ENCODE measurements at places on chromosomes 5 and 9.

DNA sequence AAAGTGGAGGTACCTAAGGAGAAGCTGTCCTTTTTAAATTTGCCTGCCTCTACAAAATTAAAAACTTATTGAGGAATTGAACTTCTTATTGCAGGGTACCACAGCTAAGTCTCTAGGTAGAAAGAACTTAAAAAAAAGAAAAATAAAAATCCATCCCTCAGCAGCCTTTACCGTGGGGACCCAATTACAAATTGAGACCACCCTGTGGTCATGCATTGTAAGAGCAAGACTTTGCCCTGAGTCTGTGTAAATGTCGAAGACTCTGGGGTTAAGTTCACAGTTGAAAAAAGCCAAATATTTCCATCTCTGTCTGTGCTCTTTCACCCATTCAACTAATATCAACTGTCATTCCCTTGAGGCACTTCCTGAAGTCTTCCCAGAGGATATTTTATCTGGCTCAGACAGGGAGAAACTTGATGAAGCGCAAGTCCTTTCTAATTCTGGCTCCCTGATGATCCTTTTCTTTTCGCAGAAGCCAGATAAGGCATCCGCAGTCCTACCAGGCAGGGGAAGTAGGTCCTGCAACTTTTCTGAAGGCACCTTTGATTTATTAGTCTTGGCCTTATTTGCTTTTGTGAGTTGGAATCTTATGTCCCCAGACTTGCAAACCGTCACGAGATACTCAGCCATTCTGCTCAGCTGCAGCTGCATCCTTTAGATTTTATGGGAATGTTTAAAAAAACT is 323.8 kb upstream of the WWC1 start:
- DNase-seq, result no peak

GRCh38 chr5:149719666-149720065 is 10.4 kb upstream of the PPARGC1B start:
- no peak for DNase-seq

DNA sequence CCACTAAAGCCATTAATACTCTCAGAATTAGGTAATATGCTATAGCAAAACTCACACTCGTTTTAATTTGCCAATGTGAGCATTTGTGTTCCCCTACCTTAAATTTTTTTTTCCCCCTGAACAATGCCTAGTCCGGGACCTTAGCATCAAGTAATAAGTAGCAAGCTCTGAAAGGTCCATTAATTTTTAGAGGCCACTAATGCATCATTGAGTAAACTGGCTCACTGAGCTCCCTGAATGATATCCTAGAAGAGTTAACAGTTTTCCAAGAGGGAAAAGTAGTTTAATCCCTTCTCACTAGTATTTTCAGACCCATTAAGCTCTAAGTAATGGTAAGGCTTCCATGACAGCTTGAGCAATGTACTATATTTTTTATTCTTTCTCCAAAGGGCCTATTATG is 242.2 kb downstream of the MAT2B start:
- no peak for DNase-seq

DNA sequence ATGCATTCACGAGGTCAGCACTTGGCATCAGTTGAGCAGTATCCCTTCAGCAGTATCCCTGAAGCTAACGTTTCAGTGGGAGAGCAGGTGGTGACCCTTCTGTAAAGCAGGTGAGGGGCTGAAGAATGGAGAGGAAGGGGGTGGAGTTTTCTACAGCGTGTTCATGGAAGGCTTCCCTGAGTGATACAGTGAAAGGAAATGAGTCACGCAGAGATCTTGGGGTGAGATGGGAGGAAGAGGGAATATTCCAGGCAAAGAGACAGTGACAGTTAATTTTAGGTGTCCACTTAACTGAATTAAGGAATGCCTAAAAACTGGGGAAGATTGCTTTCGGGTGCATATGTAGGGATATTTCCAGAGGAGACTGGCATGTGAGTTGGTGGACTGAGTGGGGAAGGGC is 25.7 kb downstream of the TAS2R1 start:
- DNase-seq, result no peak

DNA sequence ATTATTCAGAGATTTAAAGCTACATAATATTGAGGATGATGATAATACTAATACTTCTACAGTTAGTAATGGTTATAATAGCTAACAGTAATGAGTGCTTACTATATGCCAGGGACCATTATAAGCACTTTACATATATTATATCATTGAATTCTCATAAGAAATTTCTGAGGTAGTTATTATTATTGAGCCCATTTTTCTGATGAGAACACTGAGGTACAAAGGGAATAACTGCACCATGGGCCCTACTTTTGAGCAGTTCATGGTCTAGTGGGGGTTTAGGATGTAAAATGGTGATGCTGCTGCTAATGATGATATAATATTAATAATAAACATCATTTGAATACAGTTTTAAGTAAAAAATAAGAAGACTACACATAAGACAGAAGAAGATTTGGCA is 64.2 kb upstream of the SPDL1 start:
- no peak for DNase-seq

DNA sequence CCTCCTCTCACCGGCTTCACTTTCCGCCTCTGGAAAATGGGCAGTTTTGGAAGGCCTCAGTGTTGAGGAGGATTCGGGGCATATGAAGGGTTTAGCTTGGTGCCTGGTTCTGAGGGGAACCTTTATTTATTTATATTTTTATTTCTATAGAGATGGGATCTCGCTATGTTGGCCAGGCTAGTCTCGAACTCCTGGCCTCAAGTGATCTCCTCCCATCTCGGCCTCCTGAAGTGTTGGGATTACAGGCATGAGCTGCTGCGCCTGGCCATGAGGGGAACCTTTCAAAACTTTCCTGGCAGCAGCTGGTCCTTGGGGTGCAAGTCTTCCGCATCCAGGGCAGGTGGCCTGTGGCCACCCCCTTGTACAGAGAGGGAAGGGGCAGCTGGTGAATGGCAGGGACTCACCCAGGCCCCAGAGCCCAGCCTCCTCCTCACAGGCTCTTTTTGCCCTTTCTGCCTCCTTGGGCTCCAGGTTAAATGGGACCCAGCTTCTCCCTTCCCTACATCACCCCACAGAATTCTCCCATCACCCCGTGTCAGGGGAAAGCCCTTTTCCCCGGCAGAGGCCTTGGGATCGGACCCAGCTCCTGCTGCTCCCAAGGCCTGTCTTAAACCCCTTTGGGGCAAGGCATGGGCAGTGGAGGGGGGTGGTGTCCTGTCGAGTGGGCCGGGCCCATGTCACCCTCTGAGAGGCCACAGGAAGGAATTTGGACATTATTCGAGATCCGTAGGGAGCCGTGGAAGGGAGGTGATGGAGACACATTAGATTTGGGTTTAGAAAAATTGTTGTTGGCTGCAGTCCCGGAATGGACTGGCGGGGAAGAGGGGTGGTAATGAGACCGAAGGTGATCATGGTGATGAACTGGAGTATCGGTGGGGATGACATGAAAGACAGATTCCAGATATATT is 5.9 kb downstream of the NCS1 start:
- no peak for DNase-seq

DNA sequence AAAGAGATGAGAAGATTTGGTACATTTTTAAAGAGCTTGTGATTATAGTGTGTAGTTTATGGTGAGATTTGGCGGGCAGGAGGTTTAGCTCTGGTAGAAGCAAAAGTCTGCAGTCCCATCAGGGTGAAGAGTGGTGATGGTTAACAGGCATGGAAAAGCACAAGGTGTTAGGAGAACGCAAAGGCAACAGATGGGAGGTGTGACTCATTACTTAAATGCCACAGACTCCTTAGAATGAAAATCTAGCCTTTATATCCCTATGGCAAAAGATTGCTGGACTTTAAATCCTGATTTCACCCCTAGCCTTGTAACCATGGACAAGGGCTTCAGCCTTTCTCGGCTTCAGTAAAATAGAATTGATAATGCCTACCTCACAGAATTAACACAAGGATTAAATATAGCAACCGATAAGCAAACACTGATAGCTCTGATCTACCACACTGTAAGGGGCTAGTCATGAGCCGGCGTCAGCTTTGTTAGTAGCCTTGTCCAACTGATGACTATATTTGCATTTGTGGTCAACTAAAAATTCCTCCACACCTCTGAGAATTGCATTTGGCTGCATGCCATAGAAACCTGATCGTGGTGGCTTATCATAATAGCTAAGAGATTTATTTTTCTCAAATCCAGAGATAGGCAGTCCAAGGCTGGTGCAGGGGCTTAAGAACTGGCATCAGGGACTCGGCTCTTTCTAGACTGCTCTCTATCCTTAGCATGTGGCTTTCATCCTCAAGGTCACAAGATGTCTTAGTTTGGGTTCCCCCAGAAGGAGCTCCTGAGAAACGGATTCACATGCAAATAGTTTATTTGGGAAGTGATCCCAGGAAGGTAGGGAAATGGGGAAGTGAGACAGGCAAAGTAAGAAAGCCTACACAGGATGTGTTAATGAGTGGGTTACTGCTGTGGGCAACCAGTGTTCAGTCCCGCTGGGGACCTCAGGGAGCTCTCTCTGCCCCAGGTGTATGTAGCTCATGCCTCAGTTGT is 19.6 kb downstream of the MFAP3 start:
- DNase-seq, result no peak

GRCh38 chr5:101102506-101102905 is 199.4 kb upstream of the ST8SIA4 start:
- DNase-seq, result no peak

DNA sequence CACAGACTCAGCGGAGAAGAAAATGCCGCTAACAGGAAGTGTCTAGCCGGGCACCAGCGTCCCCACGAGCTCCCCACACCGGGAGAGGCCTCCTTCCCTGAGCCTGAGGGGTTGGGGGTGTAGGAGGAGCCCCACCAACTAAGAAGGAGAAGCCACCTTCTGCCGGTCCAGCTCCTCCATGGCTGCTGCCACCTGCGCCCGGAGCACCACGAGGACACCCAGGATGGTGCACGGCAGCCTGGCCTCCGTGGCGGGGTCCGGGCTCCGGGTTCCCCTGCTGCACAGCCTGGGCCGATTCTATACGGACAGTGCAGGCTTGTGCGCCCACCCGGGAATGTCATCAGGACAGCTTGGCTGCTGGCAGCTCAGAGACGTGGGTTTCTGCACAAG is 297 bp downstream of the LCN8 start:
- no peak for DNase-seq

DNA sequence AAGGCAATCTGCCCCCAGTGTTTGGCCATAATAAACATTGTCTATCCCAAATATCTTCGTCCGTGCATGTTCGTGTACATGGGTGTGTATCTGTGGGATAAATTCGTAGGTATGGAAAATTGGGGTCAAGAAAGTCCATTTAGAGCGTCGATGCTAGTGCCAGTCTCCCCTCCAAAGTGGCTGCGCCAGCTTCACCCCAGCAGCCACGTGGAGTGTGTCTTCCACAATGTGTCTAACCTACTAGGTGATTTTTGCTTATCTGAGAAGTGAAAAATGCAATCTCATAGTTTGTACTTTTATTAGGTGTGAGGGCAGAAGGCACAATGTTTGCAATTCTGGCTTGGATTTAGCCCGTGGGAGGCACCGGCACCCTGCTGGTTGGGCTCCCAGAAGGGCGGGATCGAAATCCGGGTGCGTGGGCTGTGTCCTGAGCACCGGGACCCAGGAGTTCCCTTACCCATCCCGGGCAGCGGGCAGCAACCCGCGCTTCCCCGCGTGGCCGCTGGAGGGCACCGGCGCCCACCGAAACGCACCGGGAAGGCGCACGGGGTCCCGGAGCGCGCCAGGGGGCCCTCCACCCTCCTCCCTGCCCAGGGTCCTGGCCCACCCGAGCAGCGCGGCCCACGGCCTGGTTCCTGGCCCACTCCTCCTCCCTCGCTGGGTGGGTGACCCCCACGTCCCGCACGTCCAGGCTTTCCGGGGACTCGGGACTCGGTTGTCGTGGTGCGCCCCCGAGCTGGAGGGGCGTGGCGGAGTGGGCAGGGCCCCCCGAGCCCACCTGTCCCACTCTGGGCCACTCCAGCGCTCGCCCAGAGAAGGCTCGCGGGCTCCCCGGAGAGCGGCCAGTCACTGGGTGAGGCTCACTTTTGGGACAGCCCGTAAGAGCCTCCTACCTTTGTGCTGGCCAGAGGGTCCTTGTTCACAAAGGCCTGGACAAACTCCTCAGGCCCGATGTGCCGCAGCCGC is 55.4 kb upstream of the RNF130 start:
- DNase-seq, result peak; percentile 11

GRCh38 chr5:90161414-90161813 is 248.1 kb downstream of the CETN3 start:
- no peak for DNase-seq

DNA sequence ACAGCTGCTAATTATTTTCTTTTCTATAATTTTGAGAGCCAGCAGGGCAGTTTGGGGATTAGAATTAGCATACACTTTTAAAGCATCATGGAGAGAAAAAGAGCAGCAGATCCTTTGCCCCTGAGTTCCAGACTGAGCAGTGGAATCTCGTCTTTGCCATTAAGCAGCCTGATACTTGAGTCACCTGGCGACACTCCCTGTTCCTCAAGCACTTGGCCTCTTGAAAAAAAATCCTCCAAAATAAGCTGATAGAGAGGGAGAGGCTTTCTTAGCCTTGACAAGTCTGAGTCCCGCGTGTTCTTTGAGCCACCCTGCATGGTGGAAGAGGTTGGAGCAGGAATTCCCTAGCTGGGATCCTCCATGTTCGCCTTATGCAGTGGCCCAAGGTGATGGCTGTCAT is 398.3 kb downstream of the IRX2 start:
- DNase-seq, result no peak

DNA sequence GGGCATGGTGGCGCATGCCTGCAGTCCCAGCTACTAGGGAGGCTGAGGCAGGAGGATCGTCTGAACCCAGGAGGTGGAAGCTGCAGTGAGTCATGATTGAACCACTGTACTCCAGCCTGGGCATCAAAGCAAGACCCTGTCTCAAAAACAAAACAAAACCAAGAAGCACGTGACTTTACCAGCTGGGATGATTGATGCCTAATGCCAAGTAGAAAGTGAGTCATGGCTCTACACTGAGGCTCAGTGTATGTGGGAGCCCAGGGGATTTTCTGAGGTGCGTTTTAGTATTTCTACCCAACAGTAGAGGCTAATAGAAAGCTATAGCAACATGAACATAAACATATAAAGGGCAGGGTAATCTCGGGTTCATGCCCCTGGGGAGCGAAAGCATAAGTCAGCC is 13.9 kb upstream of the BRD3OS start:
- no peak for DNase-seq

DNA sequence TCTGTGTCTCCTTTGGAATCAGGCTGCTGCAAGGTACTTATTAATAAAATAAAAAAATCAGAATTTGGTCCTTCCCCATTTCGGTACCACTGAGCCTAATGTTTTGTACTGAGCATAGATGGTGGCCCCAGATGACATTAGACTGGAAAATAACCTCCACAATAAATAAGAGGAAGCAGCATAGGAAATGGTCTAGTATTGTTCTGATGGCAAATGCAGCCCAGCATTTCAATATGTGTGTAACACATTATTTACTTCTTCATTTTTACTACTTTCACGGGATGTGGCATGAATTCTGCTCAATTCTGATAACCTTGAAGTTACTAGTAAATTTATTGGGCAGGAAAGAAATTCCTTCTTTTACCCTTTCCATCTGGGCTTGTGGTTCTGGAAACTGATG is 295.6 kb downstream of the ADGRV1 start:
- no peak for DNase-seq

DNA sequence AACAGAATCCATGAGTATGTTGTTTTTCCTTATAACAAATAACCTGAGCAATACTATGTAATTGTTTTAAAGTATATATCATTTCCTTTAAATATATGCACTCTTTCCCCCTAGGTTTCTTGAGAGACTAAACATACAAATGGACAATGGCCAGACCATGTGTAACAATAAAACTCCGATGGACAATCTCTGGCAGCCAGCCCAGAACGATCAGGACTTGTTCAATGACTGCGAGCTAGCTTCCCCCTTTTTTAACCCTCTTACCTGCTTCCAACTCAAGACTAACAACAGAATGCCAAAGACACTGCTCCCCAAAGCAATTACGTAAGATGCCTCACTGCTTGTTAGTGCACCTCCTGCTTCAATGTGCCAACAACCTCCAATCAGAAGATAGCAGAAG is 94.9 kb downstream of the HTR4 start:
- DNase-seq, result no peak

Measured in activated T-cell treated with anti-CD3 and anti-CD28 coated beads for 24 hours (primary cell).